ENCODE measurements at places on chromosomes 4 and X.
A peak's percentile ranks its signal among the peaks of the same experiment; 100 is the strongest.

- DNase-seq: no peak
These were observed 380.7 kb downstream of the ADGRL3 start for GRCh38 chr4:61580721-61581377.

DNA sequence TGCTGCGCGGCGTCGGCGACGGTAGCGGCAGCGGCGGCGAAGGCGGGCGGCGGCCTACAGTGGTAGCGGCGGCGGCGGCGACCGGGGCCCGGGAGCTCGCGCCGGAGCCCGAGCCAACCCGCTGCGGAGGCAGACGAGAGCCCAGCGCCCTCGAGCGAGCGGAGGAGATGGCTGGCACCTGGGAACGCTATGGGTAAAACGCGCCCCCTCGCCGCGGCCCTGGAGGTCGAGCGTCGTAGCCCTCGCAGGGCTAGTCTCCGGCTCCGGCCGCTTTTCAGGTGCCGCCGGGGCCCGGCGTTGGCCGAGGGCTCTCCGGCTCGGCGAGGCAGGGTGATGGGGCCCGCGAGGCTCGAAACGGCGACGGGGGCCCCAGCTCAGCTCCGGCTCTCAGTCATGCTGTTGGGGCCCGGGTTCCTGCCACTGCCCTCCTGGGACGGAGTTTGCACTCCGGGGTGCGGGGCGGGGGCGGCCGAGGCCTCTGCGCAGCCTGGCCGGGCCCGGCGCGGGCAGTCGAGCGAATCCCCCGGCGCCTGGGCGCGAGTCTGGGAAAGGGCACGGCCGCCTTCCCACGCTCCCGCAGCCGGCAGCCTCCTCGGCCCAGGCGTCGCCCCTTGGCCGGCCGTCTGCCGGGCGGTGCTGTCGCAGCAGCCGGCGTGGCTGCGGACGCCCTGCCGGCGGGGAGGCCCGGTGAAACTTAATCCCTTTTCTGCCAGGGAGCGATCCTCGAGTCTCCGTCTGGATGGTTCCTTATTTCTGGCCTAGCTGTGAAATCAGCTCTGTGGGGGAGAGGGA lies 768 bp downstream of the MID2 start:
- peak; percentile 8 for DNase-seq

DNA sequence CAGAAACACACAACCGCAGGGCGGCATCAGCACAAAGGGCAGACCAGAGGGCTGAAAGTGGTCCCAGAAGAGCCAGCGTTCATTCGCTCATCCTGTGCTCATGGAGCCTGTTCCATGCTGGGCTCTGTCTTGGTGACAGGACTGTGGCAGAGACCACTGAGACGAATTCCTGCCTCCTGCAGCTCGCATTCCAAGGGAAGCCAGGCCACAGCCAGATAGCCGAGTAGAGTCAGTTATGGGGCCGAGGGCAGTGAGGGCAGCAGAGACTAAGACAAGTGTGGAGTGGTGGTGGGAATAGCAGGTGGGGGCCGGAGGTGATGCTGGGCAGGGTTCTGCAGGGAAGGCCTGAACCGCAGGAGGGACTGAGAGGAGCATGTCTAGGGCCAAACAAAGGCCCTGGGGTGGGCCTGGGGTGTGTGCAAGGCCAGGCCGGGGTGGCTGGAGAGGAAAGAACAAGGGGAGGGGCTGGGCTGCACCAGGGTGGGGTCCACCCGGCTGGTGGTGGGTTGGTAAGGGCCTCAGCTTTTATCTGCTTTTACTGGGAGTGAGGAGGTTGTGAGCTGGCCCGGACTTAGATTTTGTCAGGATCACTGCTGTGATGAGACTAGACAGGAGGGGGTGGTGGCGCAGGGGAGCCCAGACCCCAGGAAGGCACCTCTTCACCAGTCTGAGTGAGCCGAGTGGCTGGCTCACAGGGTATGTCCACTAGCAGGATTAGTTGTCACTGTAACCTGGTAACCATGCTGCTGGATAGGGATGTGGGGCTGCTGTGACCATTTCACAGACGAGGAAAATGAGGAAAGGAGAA lies 6.3 kb downstream of the PSAPL1 start:
- no peak for DNase-seq

DNA sequence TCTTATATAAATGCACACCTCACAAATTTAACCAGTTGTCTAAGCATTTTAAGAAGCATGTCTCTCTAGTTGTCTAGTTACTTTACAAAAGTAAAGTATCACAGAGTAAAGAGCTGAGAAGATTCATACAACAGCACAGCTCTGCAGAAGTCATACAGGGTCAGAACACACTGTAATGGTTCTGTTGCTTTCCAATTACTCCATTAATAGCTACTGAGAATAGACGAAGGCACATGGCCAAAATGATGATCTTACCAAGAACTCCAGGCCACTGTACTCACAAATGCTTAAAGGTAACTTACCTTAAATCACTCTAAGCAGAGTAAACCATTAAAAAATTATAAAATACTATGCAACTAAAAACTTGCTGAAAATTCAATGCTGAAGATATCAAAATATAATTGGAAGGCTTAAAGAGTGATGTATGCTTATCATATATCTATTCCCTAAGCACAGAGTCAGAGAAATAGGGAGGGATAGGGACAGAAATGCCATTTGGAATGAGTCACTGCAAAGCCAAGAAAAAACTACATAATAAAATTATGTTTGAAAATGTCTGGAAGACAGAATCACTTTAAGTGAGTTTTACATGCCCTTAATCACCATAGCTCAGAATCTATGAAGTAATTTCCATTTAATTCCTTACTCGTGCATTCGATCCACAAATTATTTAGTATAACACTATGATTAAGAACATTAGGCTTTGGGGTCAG lies 71.0 kb downstream of the DDX60L start:
- DNase-seq: no peak

DNA sequence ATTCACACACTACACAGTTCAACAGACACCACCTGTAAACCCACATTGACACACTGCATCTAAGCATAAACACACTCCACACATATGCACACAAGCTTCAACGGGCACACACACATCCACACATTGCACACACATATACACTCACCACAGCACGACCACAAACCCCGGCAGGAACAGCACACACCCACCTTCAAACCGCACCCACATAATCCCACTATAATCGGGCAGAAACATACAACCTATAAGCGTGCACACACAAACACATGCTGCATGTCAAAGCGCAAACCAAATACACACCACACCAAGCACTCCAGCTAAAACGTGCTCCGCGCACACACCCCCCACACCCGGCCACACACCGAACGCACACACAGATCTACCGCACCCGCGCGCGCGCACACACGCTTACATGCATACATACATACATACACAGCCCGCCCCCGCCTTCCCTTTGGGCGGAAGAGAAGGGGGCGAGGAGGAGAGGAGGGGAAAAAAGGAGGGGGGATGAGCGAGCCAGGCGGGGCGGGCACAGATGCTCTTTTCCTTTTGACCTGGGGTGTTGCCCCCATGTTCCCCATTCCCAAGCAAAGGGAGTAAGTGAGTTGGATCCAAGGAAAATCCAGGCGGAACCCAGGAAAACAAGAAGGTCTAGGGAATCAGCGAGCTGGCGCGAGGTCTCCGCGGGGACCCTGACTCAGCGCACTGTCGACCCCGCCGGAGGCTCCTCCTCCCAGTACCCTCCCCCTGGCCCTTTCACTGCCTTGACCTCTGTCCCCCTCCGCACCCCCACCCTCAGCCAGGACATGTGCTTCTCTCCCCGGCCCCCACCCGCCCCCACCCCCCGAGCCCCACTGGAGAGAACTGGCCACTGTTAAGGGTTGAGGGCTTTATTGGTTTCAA lies 9.9 kb downstream of the ARHGAP36 start:
- no peak for DNase-seq

GRCh38 chr4:53563824-53564223 lies 27.5 kb downstream of the LNX1 start:
- no peak for DNase-seq

GRCh38 chr4:173857828-173858227 lies 327.8 kb upstream of the HAND2 start:
- DNase-seq: no peak

DNA sequence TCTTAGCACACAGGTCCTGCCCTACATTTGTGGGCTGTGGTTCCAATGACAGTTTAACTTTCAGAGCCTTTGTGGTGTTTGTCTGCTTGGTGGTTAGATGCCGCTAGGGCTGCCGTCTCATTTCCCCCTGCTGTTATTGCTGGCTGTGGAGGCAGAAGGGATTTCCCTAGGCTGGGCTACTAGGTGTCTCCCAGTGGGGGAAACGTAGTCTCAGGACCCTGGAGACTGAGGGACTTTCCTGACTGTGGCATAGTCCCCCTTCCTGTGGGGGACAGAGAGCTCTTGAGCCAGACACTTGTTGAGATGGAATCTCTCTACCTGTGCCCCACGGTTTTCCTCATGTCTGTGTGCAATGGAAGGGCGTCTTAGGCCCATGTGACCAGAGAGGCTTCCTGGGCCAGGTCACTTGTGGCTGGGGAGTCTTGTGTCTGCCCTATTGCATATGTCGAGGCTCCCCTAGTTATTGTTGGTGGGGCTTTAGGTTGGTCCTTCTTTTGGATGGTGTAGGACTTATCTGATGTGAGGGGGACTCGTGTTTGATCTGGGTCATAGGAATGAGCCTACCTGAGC lies 68.2 kb downstream of the ARHGAP10 start:
- DNase-seq: peak; percentile 55

DNA sequence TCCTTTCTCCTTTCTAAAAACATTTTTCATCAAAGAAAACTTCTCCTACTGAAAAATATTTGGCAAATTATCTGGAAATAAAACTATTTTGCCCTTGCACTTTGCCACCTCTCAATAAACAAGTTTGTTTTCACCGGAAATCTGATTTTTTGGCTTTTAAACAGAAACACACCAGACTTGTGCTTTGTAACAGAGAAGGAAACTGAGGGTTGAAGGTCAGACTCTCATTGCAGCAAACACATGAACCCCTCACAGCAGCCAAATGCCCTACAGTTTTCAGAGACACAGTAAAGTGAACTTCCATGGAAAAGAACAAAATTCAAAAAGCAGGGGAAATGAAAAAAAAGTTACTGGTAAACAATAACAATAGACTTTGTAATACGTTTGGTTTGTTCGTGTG lies 95.6 kb upstream of the WDR17 start:
- DNase-seq: no peak

GRCh38 chr4:141248029-141248428 lies 27.3 kb downstream of the ZNF330 start:
- no peak for DNase-seq

GRCh38 chr4:183140911-183141320 lies 41.9 kb downstream of the WWC2 start:
- no peak for DNase-seq

GRCh38 chr4:93645120-93645519 lies 183.4 kb upstream of the ATOH1 start:
- no peak for DNase-seq

Data from activated gamma-delta T cell treated with anti-CD3 and anti-CD28 coated beads, Interleukin-2, amount 50 U/mL, for 16 hours (primary cell).